Ovary (tissue), 10 donors: ENCODE measurements at places on chromosomes 6 and 20. TPM values are rescaled to one million over a fixed set of nuclear protein-coding genes. Genes with fewer than 3 reads are reported as not detected.

RGS17 gene
- 0.30 TPM for polyA plus RNA-seq

TCF15 gene
- polyA plus RNA-seq = 0.18 TPM

ACTL10 gene
- polyA plus RNA-seq = 0.59 TPM

DSP gene
- polyA plus RNA-seq = 12.7 TPM

BNIP5 gene
- polyA plus RNA-seq = not detected

SLC22A16 gene
- 0.63 TPM for polyA plus RNA-seq

DNA sequence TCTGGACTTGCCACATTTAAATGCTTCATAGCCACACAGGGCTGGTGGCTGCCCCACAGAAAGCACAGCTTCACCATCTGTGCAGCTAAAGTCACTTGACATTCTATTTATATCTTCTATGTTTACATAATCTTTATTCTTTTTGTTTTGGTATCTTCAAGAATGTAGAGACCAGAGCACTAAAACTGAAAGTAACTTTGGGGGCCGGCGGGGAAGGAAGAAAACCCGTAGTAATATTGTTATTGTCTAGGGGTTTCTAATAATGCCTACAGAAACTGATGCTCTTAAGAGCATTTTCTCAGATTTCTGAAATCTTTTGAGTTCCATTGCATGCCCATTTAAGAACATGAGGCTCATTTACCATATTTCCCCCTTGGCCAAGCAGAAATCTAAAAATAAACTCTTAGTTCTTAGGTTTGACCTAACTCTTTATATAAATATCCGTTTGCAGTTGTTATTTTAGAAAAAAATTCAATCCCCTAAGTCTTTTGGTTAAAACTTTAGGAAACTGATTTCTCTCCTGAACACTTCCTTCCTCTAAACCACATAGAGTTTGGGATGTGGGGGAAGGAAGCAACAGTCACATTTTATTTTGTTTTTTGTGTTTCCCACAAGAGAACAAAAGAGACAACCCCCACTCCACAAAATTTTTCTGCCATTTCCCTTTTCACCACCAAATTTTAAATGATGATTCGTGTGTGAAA, 207.6 kb downstream of the OGFRL1 start:
- DNase-seq = no peak

DNA sequence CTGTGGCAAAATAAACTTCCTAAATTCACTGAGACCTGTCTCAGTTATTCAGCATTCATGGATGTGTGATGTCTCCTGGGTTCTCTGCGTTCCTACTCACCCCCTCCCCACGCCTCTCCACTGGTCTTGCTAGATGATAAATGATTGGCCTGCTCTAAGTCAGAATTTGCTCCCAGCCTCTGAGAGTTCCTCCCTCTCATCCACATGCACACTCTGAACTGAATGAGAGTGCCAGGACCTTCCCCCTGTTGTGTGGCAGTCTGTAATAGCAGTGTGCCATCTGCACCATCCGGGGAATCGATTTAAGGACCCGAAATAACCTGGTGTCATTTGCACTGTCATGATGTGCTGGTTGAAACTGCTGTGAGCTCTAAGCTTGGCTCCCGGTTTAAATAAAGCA, 135.8 kb upstream of the AFDN start:
- DNase-seq = no peak

- peak; percentile 60 for DNase-seq
These were observed 2.7 kb downstream of the SDCBP2 start for GRCh38 chr20:1326031-1326930.

GRCh38 chr6:1604158-1605003, 5.3 kb upstream of the FOXC1 start:
- peak; percentile 71 for DNase-seq

GRCh38 chr6:56649053-56649769, 6.5 kb upstream of the DST start:
- no peak for DNase-seq

DNA sequence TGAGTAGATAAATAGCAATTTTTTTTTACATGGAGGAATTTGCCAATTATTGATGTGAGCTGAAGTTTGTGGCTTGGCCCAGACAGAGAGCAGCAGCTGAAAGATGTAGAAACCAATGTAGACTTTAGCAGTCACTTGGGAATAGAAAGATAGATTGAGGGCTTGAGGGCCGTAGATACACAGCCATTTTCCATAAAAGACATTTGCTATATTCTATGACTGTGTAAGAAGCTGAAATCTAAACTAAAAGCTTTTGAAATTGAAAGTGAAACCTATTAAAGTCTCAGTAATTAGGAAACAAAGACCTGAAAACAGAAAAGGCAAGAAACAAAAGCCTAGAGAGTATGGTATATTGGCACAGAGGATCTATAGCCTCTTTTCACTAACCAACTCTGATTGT, 332.7 kb downstream of the CENPW start:
- no peak for DNase-seq

DNA sequence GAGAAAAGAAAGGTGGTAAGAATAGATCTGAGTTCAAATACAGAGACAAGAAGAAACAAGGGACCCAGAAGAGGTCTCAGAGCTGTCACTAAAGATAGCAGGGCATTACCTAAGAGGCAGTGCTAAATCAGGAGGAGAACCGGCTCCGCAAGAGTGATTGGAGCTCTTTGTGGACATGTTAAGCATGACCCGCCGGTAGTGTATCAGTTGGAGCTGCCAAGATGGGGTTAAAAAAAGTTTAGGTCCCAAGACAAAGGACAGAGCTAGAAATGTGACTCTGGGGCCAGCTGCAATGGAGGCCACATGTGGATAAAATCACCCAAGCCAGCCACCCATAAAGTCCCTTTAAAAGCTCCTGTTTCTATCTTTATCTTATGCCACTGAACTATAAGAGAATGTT, 93.4 kb downstream of the MBOAT1 start:
- DNase-seq = no peak

GRCh38 chr20:36010076-36010475, 41.7 kb downstream of the CNBD2 start:
- no peak for DNase-seq

DNA sequence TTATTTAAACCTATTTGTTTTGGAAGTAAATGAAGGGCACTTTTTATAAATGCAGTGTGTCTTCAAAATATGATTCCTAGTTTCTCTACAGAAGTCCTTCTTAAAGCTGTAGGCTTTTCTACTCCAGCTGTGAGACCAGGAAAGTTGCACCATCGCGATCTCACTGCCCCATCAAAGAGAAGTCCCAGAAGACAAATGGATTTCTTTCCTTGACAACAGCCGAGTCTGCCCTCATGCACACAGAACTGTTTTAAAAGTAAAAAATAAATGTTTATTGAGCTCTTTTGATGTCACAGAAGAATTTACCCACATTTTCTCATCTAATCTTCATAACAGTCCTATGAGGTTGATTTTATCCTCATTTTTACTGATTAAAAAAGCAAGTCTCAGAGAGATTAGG, 324.4 kb upstream of the NT5E start:
- DNase-seq = no peak
